ENCODE measurements at places on chromosomes 12 and 14.

DNA sequence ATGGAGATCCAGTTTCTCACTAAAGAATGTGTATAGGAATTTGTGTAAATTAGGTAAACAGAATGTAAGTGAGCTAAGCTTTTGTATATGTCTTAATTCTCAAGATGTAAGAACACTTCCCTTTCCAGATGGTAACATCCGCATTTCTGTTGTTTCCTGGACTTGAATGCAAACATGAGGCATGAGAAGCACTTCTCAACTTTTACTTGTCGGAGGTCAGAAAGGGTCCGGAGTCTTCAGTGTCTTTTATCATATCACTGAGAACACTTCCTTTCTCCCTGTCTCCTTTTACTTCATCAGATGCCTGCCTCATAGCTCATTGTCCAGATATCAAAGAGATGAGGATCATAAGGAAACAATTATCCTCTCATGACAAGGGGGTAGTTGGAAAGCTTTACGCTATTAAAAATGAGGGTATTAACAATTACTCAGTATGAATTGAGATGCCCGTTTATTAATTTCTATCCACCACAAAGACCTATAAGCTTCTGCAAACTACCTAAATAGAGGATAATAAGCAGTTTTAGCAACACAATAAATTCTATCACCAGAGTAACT lies 214.1 kb upstream of the FLRT2 start:
- DNase-seq: no peak

- DNase-seq: no peak
These were observed 15.7 kb downstream of the DNAL1 start for GRCh38 chr14:73660511-73660910.

DNA sequence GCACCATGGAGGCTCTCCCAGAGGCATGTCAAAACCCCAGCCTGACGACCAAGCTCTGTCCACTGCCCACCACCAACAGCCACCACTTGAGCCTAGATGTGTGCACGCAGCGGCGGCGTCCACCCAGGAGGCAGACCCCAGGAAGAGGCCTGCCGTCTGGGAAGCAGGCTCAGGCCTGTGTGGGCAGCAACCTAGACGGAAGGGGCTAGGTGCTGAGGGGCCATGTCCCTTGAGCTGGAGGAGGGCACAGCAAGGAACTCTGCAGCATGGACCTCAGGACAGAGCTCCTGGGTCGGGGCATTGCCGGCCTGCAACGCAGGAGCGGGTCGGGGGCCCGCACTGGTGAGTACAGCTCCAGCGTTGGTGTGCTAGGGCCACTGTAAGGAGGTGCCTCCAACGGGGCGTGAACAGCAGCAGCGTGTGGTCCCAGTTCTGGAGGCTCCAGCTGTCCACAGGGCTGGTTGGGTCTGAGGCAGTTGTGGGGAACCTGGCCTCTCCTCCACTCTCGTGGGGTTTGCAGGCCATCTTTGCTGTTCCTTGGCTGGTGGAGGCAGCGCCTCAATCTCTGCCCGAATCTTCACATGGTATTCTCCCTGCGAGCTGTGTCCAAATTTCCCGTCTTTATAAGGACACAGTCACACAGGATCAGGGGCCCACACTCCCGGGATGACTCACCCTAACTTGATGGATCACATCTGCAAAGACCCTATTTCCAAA lies 20.5 kb downstream of the ZBTB42 start:
- no peak for DNase-seq

GRCh38 chr12:91928501-91928900 lies 217.1 kb downstream of the BTG1 start:
- DNase-seq: no peak

DNA sequence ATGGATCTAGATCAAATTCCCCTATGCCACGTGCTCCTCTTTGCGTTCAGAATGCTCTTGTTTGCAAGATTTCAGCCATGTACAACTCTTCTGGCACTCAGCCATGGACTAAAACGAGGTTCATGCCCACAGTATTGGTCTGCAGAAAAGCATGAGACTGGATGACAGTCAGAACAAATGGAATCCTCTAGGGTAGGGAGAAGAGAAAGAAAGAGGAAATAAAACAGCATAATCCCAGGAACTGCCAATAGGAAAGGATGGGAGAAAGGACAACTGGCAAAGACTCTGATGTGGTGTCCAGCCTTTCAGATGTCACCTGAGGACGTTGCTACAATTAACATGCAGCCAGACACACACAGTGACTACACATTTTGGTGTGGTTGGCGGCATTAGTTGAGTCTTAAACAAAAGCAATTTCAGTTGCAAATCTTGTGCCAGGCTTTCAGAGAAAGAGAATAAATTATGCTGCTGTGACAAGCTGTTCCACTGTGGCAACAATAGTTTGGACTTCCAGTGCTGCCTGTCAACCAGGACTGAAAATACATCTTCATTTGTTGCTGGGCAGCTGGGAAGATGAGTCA lies 338.0 kb downstream of the RGS6 start:
- no peak for DNase-seq

DNA sequence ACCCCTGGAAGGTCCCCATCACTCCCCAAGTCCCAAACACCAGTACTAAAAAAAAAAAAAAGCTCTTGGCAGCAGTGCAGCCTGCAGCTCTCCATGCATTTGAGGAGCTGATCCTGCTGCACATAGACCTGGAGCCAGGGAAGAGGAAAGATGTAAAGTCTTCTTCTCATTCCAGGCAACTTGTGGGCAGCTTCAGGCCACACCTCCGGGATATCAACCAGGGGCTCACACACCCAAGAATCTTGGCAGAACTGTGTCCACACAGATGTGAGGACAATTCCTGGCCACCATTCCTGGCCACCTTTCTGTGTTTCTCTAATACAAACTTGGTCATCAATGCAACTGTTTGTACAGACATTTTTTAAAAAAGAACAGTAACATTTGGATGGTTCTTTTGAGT lies 72.7 kb downstream of the TMEM132C start:
- DNase-seq: no peak

DNA sequence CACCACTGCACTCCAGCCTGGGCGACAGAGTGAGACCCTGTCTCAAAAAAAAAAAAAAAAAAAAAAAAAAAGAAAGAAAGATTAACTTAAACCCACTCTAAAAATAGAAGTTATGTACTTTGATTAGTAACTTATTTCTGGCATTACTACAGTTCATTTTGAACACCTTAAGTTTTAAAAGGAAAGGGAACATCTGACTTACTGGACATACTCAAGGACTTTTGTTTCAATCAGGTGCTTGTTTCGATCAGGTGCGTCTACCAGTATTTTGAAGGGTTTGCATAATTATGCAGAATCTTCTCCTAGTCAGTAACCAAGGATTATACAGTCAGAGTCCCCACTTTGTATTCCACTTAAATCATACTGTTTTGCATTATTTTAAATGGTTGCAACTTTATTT lies 105.6 kb downstream of the DERA start:
- no peak for DNase-seq

GRCh38 chr14:34262127-34262910 lies 199.7 kb downstream of the SPTSSA start:
- no peak for DNase-seq

- DNase-seq: no peak
These were observed 38.1 kb downstream of the DUSP6 start for GRCh38 chr12:89314060-89314761.

- DNase-seq: no peak
These were observed 111.6 kb downstream of the RBM19 start for GRCh38 chr12:113854385-113855142.

- DNase-seq: no peak
These were observed 186.1 kb downstream of the PLCZ1 start for GRCh38 chr12:18551701-18552100.

DNA sequence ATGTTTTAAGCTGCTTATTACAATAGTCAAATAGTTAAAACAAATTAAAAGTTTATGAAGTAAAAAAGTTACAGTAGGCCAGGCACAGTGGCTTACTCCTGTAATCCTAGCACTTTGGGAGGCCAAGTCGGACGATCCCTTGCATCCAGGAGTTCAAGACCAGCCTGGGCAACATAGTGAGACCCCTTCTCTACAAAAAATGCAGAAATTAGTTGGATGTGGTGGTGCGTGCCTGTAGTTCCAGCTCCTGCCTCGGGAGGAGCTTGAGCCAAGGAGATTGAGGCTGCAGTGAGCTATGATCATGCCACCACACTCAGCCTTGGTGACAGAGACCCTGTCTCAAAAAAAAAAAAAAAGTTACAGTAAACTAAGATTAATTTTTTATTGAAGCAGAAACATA lies 142.6 kb downstream of the MIPOL1 start:
- DNase-seq: no peak

DNA sequence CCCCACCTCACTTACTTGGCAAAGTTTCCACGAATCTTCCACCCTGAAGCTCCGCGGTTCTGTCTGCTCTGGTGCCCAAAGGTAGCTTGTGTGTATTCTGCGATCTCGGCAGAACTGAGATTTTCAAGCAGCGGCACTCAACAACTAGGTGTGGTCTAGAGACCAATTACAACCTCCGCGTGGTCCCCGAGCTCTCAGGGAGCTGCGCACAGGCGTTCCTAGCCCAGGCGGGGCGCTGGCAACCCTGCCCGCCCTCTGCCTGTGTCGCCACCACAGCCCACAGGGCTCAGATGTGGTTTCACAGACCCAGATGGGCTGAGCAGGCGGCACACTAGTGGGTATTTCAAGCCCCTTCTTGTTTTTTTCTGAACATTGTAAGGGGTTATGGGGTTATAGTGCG lies 1.5 kb upstream of the DIABLO start:
- DNase-seq: no peak

DNA sequence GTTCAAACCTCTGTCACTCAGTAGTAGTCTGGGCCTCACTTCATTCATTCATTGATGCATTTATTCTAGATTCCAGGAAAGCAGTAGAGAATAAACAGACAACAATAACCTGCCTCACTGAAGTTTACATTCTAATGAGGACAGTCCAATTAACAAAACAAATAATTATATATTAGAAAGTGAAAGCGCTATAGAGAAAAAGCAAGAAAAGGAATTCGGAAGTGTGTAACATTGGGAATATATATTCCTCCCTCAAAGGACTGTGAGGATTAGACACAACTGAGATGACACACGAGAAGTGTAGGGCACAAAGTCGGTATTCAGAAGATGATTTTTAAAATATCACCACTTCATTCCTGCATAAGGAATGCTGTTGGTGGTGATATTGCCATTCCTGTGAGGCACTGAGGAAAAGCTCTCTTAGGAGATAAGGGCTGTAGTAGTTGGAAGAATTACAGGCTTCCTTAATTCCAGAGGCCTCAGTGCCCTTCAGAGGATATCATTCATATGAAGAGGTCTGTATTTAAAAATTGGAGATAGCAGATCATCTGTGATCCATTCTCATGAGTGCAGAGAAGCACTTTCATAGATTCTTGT lies 3.9 kb upstream of the DUSP6 start:
- DNase-seq: no peak

DNA sequence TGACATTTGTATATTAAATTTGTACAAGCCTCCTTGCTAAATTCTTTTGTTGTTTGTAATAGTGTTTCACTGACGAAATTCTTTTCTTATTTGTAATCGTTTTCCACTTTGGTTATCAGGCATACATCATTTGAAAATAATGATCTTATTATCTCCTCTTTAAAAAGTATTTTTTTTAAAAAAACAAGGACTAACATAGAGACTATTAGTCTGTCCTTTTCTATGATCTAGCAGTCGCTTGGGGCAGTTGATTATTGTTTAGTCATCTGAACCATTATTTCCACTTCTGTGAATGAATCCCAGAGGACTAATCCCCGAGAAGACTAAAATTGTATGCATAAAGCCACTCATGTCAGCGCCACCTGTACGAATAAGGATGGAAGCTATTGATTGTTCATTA lies 11.5 kb downstream of the ADGRD1 start:
- no peak for DNase-seq

DNA sequence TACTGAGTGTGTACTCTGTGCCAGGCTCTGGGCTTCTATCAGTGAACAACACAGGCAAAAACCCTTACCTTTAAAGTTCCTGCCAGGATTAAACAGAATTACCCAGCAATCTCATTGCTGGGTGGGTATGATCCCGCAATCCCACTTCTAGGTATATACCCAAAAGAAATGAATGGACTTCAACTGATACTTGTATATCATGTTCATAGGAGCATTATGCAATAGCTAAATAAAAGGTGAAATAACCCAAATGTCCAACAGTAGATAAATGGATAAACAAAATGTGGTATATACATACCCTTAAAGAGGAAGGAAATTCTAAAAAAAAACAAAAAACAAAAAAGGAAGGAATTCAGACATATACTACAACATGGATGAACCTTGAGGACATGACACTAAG lies 14.7 kb downstream of the DAZAP2 start:
- no peak for DNase-seq

DNA sequence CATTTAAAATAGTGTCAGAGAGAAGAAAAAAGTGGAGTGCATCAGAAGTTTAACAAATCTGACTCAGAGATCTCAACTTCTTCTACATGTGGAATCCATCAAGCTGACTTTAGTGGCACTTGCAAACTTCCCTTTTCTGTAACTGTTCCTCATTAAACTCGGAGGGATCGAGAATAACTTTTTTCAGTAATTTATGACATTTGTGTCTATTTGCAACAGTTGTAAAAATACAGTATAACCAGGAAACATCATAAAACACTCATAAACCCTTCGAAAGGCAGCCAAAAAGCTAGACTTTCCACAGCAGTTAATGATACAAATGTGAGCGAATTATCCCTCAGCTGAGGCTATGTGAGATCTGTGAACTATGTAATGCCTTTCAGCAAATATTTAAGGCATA lies 1936.8 kb upstream of the SEL1L start:
- DNase-seq: no peak

DNA sequence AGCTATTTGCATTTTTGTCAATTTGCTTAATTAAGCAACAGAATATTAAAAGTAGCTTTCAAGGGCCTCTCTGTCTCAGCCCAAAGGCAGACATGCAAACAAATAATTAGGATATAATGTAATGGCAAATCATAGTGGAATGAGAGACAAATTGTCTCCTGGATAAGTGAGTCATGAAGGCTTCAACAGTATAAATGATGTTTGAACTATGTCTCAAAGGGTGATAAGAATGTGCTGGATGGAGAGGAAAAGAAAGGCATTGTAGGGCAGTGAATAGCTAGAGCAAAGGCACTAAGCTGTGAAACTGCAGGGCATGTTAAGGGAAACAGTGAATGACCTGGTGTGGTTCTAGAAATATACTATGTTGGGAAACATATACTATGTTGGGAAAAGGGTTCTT lies 53.5 kb upstream of the PPP1R12A start:
- DNase-seq: no peak

DNA sequence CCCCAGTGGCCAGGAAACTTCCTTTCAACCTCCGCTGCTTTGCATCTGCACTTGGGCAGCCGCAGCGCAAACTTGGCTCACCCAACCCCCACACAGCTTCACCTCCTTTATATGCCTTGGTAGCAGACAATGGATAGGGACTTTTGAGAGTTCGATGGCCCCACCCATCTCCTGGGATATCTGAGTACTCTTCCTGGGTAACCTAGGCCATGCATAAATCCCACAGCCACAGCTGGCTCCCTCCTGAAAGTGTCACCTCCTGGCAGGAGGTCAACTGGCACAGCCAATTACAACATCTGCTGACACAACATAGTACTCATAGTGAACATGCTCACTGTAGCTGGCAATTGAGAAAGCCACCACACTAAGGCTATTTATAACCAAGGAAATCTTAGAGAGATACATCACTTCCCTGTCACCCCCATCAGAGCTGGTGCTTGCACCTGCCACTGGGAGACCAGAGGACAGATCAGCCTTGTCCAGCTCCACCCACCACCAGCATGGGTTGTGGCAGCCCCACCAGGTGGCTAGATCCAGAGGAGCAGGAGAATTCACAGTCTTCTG lies 410.0 kb downstream of the SYT1 start:
- no peak for DNase-seq

Data from ureter (tissue), 1 donor.